ENCODE measurements at places on chromosomes 1 and 21. TPM values are rescaled to one million over a fixed set of nuclear protein-coding genes. Genes with fewer than 3 reads are reported as not detected.

DNA sequence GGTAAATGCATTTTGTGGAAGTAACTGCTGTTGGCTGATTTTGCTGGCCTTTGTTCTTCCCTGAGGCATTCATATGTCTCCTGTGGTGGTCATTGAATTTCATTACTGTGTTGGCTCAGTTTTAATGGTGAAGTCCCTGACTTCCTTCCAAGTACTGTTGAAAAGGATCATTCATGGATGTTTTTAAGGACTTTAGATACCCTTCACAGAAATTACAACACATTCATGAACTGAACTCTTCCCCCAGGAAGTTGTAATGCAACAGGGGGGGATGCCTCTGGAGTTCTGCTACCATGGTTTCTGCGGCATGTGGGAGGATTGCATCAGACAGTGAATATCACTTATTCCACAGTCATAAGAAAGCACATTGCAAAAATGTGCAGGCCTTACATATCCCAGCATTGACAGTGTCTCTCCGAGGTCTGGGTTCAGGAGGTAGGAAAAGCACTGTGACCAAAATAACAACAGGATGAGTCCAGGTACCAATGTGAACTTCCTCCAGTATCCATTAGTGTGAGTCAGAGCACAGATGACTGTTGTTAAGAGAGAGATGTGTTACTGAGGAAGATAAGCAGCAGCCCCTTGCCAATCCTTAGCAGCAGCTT is 2.1 kb upstream of the RAB3GAP2 start:
- no peak for DNase-seq

The COG2 gene
- polyA plus RNA-seq, result 33.4 TPM

- DNase-seq, result no peak
Measured at GRCh38 chr1:89201106-89201794, 2.5 kb upstream of the GBP4 start.

The APOBEC4 gene
- polyA plus RNA-seq, result not detected

- DNase-seq, result no peak
Measured at GRCh38 chr1:235018720-235019444, 109.8 kb downstream of the TOMM20 start.

GRCh38 chr21:33712022-33712803 is 69.9 kb downstream of the ITSN1 start:
- DNase-seq, result no peak

The HIVEP3 gene
- polyA plus RNA-seq, result 4.1 TPM

DNA sequence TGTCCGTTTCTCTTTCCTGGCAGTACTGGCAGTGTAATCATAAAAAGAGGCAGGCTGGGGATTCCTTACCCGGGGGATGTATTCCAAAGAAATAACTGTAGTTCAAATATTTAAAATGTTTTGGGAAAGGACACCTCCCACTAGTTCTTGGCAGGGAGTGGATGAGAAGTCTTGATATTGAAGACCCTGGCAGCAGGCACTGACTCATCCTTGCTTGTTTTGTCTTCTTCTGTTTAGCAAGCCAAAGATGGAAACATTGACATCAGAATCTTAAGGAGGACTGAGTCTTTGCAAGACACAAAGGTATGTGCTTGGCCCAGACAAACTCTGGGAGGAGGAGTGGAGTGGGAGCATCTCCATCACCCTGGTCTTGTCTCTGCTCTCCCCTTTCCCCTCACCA is 639 bp downstream of the IL20 start:
- no peak for DNase-seq

The SHISA4 gene
- 15.9 TPM for polyA plus RNA-seq

GRCh38 chr1:165114889-165115285 is 241.6 kb downstream of the LMX1A start:
- no peak for DNase-seq

The USH2A gene
- 0.52 TPM for polyA plus RNA-seq

GRCh38 chr1:227215863-227216510 is 102.3 kb downstream of the CDC42BPA start:
- no peak for DNase-seq

- DNase-seq, result no peak
Measured at GRCh38 chr1:52636721-52637695, 4.0 kb downstream of the SHISAL2A start.

DNA sequence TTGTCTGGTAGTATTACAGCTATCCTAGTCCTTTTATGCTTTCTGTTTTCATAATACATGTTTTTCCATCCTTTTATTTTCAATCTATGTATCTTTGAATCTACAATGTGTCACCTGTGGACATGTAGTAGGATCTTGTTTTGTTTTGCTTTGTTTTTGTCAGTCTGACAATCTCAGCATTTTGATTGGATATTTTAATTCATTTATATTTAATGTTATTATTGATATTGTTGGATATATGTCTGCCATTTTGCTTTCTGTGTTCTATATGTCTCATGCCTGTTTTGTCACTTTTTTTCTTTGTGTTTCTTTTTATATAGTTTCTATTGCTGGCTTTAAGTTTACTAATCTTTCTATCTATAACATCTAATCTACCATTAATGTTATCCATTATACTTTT is 11.5 kb upstream of the PRSS38 start:
- DNase-seq, result no peak

GRCh38 chr21:20800106-20800505 is 198.1 kb upstream of the NCAM2 start:
- no peak for DNase-seq

- DNase-seq, result no peak
Measured at GRCh38 chr1:194296201-194296600, 1109.8 kb upstream of the B3GALT2 start.

DNA sequence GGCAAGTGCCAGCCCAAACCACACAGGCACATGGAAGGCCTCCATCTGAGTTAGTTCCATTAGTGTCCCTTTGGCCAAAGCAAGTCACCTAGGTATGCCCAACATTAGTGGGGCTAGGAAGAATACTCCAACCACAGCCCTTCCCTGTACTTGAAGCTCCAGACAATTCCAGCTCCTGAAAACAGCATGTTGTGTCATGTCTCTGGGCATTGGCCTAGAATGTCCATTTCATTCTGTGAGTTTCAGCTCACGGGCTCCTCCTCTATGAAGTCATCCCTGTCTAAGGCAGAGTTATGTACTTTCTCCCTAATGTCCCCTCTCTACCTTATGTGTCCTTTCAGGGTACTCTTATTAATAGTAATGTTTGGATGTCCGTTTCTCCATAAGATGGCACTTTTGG is 96.5 kb upstream of the SPATA6 start:
- no peak for DNase-seq

DNA sequence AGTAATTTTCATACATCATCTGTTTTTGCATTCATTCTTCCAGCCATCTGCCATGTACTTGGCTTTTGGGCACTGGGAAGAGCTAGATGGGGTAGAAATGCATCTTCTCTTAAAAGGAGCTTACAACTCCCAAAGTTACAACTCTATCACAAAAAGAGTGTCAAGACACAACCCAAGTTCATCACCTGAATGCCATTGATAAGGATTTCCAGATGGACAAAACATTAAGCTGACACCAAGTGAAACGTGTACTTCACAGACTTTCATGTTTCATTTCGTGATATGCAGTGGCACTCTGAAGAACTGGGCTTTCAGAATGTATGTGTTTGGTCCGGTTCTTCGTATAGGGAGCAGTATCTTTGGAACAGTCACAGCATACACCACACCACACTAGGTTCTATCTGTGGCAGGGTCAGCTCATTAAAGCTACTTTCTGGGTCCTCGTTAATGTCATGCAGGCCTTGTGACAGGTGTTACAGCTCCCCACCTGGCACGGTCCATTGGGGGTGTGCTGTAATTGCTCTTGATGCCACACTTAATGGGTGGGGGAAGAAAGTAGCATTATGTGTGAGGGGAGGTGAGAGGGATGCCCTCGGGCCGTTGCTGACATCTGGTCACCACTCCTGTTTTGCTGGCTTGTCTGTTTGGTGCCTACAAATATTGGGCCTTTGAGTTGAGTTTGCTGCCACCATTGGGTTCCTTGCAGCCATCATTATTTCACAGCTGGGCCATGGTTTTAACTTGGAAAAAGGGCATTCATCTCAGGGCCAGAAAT is 164.9 kb downstream of the NFIA start:
- no peak for DNase-seq

The TACSTD2 gene
- 29.9 TPM for polyA plus RNA-seq

- DNase-seq, result no peak
Measured at GRCh38 chr1:223426936-223427335, 33.7 kb downstream of the CCDC185 start.

DNA sequence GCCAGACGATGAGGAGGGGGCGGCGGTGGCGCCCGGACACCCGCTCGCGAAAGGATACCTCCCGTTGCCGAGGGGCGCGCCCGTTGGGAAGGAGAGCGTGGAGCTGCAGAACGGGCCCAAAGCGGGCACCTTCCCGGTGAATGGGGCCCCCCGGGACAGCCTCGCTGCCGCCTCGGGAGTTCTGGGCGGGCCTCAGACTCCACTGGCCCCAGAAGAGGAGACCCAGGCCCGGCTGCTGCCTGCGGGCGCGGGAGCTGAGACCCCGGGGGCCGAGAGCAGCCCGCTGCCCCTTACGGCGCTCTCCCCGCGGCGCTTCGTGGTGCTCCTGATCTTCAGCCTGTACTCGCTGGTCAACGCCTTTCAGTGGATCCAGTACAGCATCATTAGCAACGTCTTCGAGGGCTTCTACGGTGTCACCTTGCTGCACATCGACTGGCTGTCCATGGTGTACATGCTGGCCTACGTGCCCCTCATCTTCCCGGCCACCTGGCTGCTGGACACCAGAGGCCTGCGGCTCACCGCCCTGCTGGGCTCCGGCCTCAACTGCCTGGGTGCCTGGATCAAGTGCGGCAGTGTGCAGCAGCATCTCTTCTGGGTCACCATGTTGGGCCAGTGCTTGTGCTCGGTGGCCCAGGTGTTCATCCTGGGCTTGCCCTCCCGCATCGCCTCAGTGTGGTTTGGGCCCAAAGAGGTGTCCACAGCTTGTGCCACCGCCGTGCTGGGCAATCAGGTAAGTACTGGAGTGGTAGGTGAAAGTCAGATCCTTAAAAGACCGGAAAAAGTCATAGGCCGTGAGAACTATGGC is 588 bp downstream of the FLVCR1 start:
- no peak for DNase-seq

DNA sequence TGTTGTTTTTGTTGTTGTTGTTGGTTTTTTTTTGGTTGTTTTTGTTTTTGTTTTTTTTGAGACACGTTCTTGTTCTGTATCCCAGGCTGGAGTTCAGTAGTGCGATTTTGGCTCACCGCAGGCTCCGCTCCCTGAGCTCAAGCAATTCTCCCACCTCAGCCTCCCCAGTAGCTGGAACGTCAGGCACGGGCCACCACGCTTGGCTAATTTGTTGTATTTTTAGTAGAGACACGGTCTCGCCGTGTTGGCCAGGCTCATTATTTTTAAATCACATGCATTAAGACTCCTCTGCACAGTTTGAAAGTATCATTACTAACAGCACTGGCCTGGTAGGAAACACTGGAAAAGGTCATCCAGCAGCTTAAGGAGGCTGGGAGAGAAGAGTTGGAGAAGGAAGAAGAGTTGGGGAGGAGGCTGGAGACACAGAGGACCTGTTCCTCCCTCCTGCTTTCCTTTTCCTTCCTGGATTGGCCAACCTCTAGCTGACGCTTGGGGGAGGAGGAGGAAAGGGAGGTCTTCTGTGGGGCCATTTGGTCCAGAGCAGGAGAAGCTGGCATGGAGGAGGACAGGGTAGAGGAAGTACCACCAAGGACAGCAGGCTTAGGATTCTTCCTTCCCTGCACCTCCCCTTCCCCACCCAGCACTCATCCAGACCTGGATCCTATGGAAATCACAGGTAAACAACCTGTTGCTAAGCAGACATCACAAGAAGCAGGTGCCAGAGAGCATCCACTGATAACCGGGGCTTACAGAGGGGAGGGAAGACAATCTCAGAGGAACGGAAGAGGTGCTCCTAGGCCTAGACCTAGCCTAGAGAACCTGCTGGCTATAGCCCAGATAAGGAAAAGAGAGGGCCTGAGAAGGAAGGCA is 71.9 kb upstream of the GOLT1A start:
- no peak for DNase-seq

DNA sequence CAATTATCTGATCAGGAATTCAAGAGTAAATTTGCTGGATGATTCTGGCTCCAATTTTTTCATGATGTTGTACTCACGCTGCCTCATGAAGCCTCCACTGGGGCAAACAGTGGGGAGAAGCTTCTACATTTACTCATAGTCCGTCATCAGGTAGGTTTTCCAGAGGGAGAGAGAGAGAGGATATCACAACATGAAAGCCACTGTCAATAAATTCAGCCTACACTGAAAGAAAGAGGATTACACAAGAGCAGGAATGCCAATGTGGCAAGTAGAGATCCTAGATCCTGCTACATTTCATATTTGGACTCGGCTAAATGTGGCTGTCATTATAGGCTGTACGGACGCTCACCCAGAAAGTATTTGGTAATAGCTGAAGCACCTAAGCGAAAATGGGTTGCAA is 819.9 kb downstream of the BRINP3 start:
- no peak for DNase-seq

GRCh38 chr21:41431788-41432548 is 5.9 kb downstream of the MX1 start:
- no peak for DNase-seq

The ICOSLG gene
- 6.8 TPM for polyA plus RNA-seq

The ATP5PO gene
- 360 TPM for polyA plus RNA-seq

DNA sequence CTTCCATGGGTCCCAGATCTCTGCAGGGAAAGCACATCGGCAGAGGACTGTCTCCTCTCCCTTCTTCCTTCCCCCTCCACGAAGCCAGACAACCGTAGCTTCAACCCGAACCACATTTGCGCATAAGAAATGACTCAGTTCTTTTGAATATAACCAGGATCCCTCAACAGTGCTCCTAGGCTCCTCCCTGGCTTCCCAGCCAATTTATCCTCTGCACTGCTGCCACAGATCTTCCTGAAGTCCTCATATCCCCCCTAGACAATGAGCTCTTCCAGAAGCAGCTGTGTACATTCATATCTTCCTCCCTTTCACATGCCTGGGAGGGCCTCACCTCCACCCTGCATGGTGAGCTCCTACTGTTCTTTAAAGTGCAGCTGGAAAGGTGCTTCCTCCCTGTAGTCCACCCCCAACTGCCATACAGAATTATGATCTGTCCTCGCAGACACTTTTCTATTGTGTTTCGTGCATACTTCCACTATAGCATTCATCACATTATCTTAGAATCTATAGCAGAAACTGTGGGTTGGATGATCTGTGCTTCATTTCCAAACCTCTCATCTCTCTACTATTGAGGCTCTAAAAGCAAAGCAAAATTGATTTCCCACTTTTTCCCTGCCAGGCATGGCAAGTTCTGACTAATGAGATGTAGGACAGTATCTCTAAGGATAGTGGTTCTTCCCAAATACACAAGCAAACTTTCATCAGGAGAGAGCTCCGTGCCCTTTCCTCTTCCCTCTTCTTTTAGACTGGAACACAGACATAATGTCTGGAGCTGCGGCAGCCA is 179.3 kb upstream of the HMGB4 start:
- DNase-seq, result no peak
